ENCODE measurements at places on chromosomes 11 and 22.

- DNase-seq, result peak; percentile 27
These were observed 71.4 kb upstream of the MPEG1 start for GRCh38 chr11:59283825-59284772.

DNA sequence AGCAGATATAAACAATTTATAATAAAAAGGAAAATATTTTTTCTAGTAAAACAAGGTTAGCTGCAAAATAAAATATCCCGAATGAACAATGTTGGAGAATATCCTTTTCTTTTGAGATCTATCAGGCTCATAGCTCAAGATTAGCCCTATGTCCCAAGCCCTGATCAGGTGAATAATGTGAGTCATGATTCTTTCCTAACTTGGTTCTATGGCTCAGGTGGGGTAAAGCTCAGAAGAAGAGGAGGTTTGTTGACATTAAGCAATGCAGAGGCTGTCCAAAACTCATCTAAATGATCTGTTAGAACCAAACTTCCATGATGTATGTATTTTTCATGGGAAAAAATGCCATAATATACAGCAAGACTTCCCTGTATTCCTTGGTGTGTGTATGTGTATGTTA, 86.1 kb downstream of the TRIM44 start:
- DNase-seq, result no peak

- no peak for DNase-seq
These were observed 5.7 kb upstream of the GSTP1 start for GRCh38 chr11:67577951-67578350.

DNA sequence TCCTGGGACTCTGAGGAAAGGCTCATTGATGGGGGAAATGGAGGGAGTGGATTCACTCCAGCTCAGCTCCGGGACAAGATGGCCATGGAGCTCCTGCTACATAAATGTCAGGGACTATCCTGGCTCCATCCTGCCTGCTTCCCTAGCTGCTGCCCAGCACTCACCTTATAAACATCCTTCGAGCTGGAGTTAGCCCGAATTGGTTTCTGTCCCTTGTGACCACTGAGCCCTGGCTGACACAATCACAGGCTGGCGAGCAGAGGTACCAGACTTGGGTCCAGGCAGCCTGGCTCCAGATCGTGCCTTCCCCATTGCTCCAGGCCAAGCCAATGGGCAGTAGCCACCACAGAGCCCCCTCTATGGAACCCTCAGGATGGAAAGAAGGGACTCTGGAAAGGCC, 77.6 kb downstream of the FDX1 start:
- no peak for DNase-seq

- no peak for DNase-seq
These were observed 103.5 kb downstream of the KCNA4 start for GRCh38 chr11:29913352-29913751.

DNA sequence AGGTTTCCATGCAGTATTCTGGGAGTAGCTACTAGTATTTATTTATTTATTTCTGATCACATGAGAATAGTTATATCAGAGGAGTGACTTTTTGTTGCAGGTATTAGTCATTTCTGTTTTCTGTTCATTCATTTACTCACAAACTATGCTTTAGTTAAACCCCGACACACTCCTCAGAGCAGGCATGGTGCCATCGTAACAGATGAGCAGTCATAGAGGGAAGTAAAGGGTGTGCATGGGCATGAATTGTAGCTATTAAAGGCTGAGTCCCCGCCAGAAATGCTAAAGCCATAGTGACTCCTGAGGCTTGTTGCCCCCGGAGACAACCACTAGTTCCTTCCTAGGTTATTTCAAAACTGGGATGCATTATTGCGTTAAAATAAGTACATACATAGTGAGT, 10.6 kb downstream of the JHY start:
- DNase-seq, result no peak

GRCh38 chr22:48257685-48258055, 1495.2 kb downstream of the TBC1D22A start:
- no peak for DNase-seq

- DNase-seq, result no peak
These were observed 532.9 kb upstream of the B3GAT1 start for GRCh38 chr11:134944986-134945385.

DNA sequence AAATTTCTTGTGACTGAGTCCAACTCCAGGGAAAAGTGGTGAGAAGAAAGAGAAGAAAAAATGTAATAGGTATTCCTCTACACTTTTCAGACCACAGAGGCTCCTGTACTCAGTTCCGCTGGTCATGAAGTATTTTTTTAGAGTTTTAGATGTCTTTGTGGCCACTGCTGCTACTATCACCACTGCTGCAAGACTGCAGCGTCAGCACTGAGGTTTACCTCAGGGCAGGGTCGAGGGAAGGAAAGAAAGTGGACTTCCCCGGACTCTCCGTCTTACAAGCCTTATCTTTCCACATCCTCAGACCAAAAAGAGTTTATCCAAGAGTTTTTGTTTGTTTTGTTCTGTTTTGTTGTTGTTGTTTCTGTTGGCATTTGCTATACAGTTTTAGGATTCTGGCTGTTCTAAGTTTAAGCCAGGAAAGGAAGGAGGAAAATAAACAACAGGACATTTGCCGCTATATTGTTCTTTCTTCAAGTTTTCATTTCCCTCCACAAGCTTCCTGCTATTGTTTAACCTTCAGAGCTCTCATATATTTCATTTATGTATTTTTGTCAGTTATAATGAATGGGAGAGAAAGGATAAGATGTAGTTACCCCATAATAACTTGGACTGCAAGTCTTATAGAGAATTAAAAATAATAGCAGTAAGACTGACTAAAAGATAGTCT, 919.3 kb downstream of the NTM start:
- DNase-seq, result no peak

DNA sequence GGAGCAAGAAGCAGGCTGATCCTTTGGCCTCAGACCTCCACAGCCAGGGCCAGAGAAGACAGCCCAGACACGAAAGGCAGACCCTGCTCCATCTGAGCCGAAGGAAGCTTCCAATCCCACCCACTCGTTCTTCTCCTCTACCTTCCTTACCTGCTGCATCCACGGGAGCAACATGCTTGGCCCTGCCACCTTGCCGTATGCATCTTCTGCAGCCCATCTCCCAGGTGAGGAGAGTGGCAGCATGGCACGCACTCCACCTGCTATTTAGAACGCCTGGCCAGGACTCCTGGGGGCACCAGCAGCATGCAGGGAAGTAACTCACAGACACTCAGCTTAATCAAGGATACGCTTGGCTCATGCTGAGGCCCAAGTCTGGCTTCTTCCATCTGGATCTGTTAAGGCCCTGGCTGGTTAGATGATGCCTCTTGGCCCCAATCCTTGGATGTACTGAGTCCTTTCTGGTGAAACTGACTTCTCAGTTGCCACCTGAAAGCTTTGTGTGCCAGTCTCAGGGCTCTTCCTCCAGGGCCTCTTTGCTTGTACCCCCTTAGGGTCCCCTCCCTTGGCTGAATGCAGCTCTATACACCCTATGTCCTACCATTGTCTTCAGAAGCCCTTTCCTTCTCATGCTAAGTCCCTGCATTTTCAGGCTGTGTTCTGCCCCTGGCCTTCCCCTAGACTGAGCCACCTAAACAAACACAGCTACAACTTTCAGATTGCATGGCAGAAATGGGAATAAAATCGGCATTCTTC, 604.9 kb downstream of the BUD13 start:
- no peak for DNase-seq

- no peak for DNase-seq
These were observed 84.1 kb downstream of the PARVA start for GRCh38 chr11:12461516-12461915.

DNA sequence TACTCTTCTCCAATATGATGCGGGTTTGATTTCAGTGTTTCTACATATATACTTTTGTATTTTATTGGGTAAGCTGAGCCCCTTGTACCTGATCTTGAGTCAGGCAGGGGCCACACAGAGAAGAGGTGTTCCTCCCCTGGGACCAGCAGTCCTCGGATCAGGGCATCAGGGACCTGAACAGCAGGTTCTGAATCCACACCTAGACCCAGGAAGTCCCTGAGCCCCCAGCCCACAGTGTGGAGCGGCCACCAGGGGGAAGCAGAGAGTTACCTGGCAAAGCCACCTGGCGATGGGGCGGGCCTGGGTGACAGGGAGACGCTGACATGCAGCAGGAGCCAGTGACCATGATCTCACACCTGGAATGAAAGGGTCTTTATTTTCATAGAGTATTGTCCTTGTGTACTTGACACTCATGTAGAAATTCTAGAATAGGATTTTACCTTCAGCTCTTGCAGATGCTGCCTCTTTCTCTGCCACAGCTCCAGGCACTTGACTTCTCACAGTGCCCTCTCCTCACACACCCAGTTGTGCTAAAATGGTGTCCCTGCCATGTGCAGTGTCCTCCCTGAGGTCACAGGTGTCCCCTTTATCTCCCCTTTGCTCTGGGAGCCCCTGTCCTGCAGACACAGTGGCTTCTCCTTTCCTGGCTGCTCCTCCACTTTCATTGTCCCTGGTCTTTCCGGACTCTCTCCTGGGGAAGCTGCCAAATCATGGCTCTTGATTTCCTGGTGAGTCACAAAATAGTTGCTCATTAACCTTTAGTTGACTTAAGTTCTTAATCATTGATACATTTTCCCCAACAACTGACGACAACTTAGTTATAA, 48.5 kb downstream of the GGTLC2 start:
- peak; percentile 68 for DNase-seq

DNA sequence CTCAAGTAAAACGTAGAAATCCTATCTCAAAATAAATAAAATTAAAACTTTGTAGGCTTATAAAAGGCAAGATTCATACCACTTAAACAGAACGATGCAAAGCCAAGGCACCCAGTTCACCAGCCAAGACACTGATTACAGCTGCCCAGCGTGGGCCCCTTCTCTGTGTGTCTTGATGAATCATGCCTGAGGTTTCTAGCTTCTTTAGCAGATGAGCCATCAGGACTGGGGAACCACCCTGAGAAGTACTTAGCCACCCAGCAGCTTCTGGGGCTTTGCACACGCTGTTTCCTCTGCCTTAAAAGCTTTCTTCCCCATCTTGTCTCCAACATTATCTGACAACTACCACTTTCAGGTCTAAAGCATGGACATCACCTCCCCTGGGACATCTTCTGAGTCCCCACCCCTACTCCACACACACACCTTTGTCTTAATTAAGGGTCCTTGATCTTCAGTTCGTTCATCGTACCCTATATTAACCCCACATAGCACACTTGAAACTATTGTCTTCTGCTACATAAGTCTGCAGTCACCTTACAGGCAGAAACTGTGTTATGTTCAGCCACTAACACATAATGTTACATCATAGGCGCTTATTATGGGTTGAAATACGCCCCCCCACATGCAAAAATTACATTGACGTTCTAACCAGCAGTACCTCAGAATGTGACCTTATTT, 8.7 kb upstream of the LAYN start:
- DNase-seq, result peak; percentile 18

DNA sequence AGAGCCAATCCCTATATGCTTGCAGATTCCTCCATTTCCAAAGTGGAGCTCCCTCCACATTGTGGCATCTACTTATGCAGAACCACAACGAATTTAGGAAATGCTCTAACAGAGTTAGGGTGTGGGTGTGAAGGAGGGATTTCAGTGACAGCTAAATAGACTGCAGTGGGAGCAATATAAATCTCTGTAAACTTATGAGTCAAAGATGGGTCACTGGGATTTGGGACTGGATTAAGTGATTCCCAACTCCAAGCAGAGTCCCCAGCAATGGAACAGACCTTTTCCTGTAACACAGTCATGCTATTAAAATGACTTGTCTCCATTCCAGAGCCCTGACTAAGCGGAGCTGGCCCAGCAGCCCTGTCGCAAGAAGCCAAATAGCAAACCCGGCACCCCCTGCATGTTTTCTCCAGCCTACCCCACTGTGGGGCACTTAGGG, 36.6 kb downstream of the RPL27A start:
- DNase-seq, result no peak

- no peak for DNase-seq
These were observed 251.8 kb downstream of the TENM4 start for GRCh38 chr11:79189055-79189454.

GRCh38 chr11:34613015-34613414, 7.9 kb upstream of the EHF start:
- DNase-seq, result no peak

GRCh38 chr22:42236848-42237247, 33.6 kb downstream of the TCF20 start:
- DNase-seq, result no peak

DNA sequence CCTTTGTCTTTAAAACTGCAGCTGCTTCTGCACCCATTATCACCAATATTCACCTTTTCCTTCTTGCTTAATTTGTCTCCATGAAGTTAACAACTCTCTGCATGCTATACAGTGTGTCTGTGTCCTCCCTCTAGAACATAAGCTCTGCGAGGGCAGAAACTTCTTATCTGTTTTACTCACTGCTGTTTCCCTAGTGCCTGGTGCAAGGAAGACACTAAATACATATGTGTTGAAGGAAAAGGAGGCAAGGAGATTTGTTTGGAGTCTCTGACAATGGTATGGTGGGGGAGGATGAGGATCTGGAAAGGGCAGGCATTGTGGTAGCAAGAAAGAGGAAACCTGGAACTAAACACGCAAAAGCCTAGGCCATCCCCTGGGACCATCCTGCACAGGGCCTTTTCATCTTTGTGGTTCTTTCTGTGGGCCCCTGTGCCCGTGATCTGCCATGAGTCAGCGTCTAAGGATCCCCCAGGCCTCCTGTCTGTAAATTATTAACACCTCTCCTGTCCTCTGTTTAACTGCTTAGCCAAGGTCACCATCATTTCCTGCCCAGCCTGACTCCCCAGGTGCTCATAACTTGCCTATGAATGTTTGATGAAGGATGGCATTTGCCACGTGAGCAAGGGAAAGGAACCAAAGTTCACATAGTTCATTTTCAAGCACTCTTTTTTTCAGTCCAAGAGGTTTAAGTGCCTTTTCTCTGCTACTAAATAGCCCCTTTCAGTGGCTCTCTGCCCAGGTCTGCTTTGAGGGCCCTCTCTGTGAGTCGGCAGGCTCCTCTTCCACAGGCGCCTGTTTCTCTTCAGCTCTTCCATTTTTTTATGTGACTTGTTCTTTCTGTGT, 131.1 kb downstream of the RASSF10 start:
- no peak for DNase-seq

DNA sequence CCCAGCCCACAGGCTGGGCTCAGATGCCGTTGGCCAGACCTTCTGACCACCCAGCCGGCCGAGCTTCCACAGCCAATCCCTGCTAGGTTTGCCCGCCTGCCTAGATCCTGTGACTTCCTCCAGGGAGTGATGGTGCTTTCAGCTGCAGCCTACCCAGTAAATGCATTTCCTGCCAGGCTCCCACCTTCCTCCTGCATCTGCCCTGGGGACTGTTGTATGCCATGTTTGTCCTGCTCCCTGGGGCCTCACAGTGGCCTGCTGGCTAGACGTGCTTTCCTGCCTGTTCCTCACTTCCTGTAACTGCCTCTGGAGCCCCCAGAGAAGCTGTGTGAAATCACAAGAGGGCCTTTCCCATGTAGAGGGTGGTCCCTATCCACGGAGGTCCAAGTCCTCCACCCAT, 86.2 kb downstream of the GALNT18 start:
- DNase-seq, result no peak

DNA sequence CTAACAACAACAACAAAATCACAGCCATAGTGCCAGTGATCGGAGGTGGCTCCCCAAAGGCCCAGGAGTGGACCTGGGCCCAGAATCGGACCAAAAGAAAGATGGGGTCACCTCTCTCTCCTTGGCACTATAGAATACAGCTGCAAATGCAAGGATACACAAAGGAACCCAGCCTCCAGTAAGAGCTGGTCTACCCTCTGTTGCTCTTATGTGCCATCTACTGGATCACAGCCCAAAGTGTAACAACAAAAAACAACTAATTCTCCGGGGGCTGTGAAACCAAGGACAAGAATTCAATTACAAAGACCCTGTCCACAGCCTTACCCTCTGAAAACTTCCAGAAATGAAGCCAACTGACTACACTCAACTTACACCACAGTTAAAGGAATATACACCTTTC, 21.6 kb downstream of the OR8G5 start:
- no peak for DNase-seq
